ENCODE measurements at places on chromosomes 12 and 14.

- no peak for DNase-seq
These were observed 365 bp downstream of the ING4 start for GRCh38 chr12:6662602-6662905.

DNA sequence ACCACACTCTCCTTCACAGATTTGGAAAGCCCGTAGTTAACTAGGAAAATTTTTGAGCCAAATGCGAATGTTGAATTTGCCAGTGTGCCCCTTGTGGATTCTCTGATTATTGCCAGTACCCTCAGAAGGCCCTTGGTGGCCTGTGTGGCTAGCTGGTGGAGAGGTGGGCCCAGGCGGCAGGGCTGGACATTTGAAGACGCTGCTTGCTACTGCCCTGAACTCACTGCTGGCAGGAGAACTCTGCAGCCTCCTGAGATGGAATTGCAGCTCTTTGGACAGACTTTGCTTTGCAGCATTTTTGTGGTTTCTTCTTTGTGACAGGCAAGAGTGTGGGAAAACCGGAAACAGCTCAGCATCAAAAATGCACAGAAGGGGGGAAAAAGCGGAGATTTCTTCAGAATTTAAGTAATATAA, 97.6 kb downstream of the TGFB3 start:
- no peak for DNase-seq

DNA sequence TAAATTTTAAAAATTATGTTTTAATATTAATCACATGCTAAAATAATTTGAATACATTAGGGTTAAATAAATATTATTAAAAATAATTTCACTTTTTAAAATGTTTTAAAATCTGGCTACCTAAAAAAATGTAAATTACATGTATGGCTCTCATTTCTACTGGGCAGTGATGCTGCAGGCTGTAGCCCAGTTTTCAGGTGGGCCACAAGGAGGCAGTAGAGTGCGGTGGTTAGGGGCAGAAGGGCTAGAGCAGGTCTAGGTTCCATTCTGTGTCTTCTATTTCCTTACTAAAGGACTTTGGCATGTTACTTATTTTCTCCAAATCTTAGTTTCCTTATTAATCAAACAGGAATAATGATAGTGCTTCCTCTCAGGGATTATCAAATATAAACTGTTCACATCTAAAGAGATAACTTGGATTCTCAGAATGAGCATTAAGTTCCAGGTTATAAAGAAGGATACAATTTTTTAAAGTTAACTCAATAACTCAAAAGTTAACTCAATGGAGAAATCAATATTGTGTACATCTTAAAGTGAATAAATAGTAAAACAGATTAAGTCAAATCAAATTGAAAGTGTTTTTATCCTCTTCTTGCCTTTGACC, 54.9 kb upstream of the OVCH1 start:
- peak; percentile 5 for DNase-seq

- no peak for DNase-seq
These were observed 712.6 kb downstream of the SLC16A7 start for GRCh38 chr12:60308366-60308991.

DNA sequence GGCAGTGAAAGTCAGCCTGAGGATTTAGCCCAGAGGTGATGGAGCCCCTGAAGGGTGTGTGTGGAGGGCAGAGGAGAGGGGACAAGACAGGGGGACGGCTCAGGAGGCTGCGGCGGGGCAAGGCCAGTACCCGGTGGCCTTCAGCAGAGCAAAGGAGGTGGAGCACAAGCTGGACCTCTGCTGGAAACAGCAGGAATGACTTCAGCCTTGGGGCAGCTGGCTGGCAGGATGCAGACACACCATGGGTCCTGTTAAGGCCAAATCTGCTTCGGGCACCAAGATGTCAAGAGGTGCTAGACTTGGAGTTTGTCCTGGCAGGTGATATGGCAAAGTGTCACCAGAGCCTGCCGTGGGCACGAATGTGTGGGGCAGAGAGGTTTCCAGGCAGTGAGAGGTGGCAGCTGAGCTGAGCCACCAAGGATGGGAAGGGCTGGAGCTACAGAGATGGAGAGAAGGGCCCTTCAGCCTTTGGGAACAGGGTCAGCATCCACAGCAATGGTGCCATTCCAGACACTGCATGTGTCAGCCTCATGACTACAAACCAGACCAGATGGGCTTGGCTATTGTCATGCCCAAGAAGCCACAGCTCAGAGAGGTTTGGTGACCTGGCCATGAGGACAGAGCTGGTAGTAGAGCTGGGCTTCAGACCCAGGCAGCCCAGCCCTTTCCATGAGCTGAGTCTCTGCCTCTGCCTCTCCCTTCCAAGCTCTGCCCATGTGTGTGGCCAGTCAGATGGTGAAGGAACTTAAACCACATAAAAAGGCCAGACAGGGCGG, 91.9 kb downstream of the LGMN start:
- no peak for DNase-seq

DNA sequence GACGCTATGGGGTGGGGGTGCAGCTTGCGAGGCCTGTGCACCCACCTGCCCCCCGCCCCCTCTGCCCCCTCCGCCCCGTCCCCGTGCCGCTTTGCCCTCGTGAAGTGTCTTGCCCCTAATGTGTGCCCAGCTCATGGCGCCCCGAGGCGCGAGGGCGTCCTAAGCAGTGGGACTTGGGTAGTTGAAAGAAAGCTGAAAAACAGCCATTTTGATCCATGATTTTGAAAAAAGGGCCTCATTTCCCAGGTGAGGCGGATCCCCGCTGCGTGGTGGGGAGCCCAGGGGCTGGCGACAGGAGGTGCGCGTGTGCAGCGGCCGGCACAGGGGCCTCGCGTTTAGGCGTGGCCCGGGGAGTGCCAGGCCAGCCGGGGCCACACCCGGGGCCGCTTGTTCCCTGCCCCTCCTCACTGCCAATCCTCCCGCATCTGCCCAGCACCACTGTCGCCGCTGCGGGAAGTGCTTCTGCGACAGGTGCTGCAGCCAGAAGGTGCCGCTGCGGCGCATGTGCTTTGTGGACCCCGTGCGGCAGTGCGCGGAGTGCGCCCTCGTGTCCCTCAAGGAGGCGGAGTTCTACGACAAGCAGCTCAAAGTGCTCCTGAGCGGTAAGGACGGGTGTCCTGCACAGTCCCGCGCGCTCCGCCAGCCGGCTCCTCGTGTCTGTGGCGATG, 11.8 kb downstream of the ZFYVE21 start:
- no peak for DNase-seq

DNA sequence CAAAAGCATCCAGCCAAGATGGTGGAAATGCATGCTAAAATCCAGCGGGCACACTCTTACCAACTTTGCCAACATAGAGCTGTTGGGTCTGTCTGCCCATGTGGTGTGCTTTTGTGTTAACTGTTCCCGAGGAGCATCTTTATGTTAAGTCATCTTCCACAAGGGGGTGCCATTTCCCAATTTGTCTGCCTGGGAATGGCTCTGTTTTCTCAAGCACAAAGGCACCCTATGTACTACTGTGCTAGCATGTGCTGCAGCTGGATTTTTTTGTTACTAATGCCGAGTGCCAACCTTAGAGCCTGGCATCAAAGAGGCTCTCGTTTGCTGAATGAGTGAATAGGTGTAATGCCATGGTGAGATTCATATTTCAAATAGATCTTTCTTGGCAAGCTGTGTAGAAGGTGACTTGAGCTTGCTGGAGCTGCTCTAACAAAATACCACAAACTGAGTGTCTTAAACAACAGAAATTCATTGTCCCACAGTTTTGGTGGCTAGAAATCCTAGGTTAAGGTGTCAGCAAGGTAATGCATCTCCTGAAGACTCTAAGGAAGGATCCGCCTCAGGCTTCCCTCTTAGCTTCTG, 74.3 kb downstream of the TRHDE start:
- no peak for DNase-seq

All from stimulated activated CD8-positive, alpha-beta memory T cell treated with anti-CD3 and anti-CD28 coated beads, Interleukin-2, amount 100 ng/mL, for 1 hour (primary cell).